A172 (cell line): ENCODE measurements at places on chromosomes 7 and 10. TPM values are rescaled to one million over a fixed set of nuclear protein-coding genes. Genes with fewer than 3 reads are reported as not detected.

GRCh38 chr7:98014830-98015229 is 24.8 kb upstream of the OCM2 start:
- no peak for DNase-seq

The PON1 gene
- not detected in 2 replicates for total RNA-seq

DNA sequence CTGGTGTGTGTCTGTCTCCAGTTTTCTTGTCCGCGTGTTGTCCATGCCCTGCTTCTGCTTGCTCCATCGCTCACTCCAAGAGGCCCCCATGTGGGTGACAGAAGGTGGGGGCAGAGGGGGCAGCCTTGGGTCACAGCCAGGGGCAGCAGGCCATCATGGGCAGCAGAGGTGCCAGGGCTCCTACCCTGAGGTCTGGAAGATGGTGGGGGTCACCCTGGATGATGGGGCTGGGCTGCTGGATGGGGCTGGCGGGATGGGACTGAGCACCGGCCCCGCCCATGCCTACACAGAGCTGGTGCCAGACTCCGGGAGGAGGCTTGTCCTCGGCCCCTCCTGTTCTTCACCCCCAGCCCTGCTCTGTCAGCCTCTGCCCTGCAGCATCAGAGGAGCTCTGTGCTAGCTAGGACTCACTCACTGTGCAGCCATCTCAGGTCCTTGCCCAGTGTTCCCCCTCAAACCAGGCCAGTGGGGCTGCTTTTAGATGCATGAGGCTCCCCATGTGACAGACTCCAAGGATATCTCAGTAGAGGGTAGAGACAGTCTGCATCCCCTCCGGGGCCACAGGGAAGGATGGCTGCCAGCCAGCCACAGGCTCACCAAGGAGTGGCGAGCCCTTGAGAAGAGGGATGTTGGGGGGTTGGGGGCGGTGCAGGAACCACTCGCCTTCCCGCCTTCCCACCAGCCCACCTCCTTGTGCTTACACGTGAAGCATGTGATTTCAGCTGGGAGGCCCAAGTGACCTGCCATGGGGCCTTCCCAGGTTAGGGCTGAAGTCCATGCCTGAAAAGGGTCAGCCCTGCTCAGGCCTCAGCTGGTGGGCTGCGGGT is 35.5 kb upstream of the PPIF start:
- no peak for DNase-seq

The JCAD gene
- total RNA-seq: 3.2 and 4.2 TPM in 2 replicates

DNA sequence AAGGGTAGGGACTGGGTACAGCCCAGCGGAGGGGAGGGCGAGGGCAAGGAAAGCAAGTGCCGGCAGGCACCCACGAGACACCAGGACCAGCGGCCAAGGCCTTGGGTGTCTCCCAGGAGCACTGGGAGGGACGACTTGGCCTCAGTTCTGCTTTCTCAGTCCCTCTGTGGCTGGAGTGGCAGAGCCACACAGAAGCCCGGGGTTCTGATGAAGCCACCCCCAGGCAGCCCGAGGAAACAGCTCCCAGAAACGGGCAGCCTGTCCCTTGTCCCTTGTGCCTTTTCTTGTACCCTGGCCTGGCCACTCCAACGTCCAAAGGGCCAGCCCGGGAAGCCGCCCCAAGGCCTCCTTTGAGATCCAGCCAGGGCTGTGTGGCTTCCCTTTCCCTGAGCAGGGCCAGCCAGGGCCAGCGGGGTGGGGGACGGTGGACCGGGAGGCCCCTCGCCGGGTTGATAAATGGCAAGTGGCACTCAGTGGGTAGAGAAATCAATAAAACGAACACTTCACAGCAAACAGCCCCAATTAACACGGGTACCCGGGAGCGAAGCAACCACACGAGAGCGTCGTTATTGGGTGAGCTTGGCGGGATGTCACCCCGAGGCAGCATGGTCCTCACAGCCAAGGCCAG is 69.8 kb upstream of the GNA12 start:
- no peak for DNase-seq

The TMEM140 gene
- 1.6 and 1.9 TPM in 2 replicates for total RNA-seq

DNA sequence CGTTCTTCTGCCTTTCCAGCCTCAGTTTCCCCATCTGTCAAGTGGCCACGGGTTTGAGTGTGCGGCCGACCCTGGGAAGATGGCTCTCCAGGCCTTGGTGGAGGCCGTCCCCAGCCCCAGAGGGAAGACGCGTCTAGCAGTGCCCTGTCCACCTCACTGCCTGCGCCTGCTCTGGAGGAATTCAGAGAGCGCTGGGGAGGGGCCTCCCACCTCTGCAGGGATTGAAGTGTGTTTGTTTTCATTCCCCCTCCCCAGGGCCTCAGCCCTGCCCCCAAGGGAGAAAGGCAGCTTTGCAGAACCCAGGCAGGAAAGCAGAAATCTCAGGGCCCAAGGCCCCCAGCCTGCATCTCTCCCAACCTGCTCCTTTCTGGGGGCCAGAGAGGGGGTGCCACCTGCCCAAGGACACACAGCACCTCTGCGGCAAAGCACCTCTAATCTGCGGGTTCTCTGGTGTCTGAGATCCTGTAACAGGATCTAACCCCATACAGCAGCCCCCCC is 91.0 kb downstream of the MICALL2 start:
- no peak for DNase-seq

The CRTAC1 gene
- not detected in 2 replicates for total RNA-seq

- peak; percentile 27 for DNase-seq
Measured at GRCh38 chr7:143407287-143408251, 1.1 kb downstream of the EPHA1 start.

GRCh38 chr7:79377097-79377496 is 76.4 kb downstream of the MAGI2 start:
- DNase-seq: no peak

GRCh38 chr7:131726686-131727085 is 170.3 kb upstream of the PODXL start:
- no peak for DNase-seq

The CFAP43 gene
- 0.07 and 0.31 TPM in 2 replicates for total RNA-seq

The TMEM236 gene
- 0.05 and 0.12 TPM in 2 replicates for total RNA-seq
